ENCODE measurements at places on chromosomes 1 and 21.

DNA sequence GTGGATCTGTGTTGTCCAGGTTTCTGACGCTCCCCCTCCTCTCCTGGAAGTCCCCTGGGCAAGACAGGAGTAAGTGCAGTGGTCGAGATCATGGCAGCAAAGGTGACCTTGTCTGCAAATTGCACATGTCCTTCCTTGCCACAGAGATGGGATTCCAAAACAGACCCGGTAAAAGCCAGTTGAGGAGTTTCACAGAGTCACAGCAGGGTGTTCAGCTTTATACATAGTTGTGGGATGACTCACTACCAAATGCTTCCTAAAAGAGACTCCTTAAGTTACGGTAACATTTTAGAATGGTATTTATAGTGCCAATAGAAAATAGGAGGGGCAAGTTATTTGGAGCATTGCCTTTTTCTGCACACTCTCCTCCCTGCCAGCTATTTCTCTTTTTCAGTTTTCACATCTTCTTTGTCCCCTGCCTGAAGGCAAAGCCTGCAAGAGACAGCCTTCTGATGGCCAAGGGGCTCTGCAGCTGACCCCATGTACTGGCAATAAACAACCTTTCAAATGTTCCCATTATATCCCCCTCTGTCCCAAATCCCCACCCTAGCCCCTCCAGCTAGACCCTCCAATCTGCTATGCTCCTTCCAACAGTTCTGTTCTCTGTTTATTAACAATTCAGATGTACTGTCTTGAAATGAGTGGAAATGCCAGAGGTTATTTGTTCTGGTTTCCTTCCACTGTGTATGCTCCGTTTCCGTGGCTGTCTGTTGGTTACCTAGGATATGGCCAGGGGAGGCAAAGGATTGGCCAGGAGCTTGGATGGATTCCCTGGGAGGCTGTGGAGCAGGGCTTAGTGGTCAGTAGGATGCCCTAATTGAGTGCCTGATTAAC, 115.0 kb downstream of the TGFB2 start:
- no peak for DNase-seq

GRCh38 chr1:94071976-94072375, 49.0 kb downstream of the ABCA4 start:
- DNase-seq, result no peak

DNA sequence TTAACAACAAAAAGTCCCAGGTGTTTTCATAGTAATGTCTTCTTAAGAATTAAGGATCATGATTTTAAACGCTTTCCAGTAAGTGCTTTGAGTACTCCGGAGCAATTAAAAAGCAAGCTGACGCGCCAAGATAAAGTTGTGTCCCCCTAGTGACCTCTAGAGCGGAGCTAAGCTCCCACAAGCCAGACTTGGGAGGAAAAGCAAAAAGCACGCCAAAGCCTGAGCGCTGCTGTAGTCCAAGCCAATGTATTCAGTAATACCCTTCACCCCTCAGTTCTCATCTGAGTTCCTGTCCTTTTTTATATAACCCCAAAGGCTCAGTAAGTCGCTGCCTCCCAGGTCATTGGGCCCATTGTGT, 3.5 kb upstream of the SLC44A5 start:
- DNase-seq, result no peak

DNA sequence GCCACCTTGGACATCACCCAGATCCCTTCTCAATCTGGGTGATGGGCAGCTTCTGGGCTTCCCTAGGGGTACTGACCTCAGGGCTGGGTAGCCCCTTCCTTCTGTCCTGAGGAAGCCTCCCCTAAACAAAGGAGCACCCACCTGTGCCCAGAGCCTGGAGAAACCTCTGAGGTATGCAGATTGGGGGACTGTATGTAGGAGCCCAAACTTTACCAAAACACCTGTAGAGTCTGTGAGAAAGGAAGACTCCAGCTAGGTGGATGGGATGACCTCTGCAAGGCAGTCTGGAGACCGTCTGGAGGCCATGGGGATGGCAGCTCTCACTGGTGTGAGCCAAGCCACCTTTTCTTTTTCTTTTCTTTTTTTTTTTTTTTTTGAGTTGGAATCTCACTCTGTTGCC, 13.7 kb upstream of the LEFTY2 start:
- no peak for DNase-seq

GRCh38 chr1:178847396-178847849, 23.5 kb downstream of the ANGPTL1 start:
- no peak for DNase-seq

GRCh38 chr1:951364-951763, 7.7 kb downstream of the NOC2L start:
- DNase-seq, result no peak

GRCh38 chr1:220224611-220225124, 47.6 kb downstream of the RAB3GAP2 start:
- DNase-seq, result no peak

DNA sequence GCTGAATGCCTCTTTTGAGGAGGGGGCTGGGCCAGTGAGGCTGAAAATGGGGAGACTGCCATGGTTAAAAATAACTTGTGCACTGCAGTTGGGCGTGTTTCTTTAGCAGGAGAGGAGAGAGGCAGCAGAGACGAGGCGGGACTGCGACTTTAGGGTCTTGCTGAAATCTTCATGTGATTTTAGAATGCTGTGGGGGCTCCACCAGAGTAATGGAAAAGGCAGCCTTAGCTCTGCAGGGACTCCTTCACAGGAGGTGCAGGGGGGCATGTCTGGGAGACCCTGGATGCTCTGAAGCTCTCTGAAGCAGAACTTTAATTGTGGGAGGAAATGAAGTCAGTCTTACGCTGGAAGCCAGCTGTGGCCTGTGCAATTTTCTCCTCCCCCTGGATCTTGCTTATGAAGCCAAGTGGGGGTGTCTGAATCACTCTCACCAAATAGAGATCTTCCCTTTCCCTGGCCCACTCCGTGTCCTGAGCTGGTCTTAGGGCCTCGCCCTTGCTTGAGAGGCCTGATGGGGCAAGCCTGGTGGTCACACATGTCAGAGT, 60.8 kb downstream of the NDUFS5 start:
- no peak for DNase-seq

GRCh38 chr1:222240536-222241181, 307.2 kb downstream of the HHIPL2 start:
- DNase-seq, result no peak

DNA sequence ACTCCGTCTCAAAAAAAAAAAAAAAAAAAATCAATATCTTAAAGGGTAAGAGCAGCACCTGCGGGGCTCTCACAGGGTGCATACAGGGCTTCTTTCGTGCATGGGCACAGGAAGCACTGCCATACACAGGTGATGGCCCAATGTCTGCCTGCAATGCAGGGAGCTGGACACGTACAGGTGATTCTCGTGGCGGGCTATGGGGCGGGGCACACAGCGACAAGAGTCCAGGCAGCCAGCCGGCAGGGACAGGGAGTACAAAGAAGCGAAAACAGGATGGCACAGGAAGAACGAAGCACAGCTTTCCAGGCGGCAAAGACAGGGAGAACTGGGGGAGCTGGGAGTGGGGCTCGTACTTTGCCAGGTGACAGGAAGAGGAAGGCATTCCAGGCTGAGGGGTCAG, 1.6 kb downstream of the KIF17 start:
- DNase-seq, result no peak

GRCh38 chr21:35400233-35400939, 351.3 kb upstream of the RUNX1 start:
- no peak for DNase-seq

DNA sequence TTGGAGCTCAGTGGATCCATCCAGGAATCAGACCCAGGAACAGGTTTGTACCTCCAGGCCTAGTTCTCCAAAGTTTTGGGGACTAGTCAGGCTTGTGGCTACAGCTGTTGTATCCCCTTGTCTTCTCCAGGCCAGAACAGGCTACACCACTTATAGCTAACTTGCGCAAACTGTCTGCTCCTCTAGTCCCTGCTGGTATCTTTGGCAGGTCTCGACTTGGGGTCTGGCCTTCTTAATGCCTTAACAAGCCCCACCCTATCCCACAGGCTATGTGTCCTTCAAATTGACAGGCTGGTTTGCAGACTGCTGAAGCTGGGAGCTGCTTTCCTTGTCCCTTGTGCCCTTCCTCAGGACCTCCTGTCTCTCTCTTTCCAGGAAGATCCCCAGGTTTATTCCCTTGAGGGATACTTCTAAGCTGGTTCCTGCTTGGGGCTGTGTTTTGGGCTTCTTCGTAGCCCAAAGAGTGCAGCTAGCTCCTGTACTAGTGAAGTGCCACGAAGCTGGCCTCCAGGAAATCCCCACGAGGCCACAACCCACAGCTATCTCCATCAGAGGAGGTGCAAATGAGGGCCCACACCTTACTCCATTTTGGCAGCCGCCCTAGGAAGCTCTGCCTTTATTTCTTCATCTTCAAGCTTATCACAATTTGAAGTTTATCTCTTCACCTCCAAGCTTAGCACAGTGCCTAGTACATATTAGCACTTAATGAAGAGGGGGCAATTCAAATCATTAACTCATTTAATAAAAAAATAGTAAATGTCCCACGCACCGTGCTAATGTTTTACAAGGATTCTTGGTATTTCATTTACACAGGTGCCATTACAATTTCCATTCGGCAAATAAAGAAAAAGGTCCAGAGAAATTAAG, 683 bp upstream of the DMAP1 start:
- DNase-seq, result no peak

DNA sequence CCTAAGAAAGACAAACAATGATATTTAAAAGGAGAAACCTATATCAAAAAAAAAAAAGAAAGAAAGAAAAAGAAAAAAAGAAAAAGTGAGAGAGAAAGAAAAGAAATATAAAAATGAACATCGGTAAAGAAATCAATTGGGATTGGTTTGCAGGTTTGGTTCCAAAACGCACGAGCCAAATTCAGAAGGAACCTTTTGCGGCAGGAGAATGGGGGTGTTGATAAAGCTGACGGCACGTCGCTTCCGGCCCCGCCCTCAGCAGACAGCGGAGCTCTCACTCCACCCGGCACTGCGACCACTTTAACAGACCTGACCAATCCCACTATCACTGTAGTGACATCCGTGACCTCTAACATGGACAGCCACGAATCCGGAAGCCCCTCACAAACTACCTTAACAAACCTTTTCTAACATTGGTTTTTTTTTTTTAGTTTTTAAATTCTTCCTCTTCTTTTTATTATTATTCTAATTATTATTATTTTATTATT, 11.7 kb downstream of the LHX9 start:
- DNase-seq, result no peak

- no peak for DNase-seq
Observed at GRCh38 chr1:148357037-148357436, 126.1 kb downstream of the PPIAL4G start.

DNA sequence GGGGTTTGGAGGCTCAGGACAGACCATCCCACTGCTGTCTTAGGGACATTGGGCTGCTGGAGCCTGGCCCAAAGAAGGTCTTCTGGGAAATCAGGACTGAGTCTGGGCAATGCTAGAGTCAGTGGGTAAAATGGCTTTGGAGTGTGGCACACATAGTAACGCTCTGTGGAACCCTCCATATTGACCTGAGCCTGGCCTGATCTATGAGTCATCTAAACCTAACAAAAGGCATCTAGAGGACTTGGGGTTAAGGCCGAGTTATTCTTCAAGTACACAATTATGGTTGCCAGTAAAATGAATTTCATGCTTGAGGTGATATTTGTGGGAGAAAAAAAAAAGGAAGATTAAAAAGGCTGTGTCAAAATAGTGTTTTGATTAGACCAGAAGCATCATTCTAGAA, 77.7 kb downstream of the ST6GALNAC5 start:
- no peak for DNase-seq

DNA sequence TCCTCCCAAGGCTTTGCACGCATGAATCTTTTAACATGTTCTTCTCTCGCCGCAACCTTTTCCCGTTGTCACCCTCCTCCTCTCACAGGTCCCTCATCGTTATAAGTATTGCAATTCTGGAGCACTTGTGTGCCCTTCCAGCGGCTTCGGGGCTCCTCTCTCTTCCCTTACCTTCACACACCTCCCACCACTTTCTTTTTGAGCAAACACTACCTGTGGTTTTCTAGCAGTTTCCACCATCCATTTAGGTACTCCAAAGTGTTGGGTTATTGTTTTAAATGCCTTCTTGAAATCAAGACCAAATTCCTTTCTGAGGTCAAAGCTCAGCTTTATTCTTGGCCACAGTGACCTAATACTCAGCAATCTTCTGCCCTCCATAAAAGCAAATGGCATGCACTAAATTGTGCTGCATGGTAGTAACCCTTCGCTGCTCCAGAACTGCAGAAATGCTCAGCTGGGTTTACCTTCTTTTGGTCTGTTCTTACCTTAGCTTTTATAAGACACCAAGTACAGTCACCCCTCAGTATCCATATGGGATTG, 472.4 kb downstream of the SETD4 start:
- no peak for DNase-seq

DNA sequence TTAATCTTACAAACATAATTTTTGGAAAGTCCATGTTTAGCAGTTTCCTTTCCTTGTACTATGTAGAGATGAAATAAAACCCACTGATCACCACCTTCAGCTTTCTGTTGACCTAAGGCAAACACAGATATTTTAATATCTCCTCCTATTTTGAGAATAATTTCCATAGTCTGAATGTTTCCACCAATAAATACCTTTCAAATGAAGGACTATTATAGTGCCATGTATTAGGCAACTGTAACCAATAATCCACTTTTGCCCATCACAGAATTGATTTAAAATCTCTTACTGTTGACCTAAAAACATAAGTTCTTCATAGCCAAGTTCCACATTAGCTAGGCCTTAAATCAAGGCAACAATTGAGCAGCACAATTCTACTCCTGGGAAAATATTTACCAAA, 1.8 kb downstream of the CDC42BPA start:
- DNase-seq, result no peak

DNA sequence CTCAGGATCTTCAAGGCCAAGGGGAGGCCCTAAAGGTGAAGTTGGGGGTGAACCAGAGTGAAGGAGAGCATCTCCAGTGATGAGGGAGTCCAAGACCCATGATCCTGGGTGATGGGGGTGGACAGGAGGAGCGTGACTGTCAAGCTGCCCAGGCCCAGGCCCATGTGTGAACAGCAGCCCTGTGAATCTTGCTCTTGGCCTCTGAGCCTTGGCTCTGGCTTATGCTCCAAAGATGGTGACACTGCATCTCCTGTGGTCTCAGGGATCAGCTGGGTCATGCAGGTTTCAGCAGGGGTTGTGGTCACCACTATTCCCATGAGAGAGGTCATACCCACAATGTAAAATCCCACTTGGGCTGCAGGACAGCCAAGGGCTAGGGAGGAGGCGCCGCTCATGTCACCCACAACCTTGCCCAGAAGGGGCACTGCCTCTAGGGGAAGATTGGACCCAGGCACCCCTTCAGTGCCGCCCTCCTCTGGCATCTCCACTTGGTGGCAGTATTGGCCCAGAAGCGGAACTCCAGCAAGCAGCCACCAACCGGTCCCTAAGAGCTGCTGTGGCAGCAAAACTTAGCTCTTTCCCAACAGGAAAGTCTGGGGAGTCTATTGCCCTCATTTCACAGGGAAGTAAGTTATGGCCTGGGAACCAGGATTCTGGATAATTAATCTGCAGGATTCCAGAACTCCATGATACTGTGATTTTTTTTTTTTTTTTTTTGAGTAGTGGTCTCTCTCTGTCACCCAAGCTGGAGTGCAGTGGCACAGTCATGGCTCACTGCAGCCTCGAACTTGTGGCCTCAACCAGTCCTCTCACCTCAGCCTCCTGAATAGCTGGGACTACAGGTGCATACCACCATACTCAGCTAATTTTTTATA, 7.5 kb upstream of the WNT3A start:
- peak; percentile 31 for DNase-seq

GRCh38 chr1:153968408-153968807, 706 bp downstream of the CREB3L4 start:
- DNase-seq, result no peak

Measured in stimulated activated CD8-positive, alpha-beta memory T cell treated with anti-CD3 and anti-CD28 coated beads, Interleukin-7, amount 100 ng/mL, for 1 hour (primary cell).